ENCODE measurements at places on chromosomes 5 and 9.

DNA sequence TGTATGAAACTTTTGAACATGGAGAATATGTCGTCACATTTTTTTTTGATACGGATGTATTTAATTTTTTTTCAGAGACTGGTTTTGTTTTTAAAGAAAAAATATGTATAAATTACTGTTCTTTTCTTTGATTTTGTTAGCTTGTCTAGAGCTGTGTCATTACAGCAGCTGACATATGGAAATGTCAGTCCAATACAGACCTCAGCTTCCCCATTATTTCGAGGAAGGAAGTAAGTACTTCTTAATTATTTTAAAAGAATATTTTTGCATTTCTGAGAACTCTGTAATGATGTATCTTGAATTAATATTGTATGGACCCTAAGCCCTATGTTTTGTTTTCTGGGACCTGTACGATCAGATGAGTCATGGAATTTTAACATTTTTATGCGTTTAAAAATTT lies 7.6 kb downstream of the TENT2 start:
- DNase-seq: no peak

- DNase-seq: no peak
Observed at GRCh38 chr9:37700131-37700530, 49.4 kb downstream of the FRMPD1 start.

DNA sequence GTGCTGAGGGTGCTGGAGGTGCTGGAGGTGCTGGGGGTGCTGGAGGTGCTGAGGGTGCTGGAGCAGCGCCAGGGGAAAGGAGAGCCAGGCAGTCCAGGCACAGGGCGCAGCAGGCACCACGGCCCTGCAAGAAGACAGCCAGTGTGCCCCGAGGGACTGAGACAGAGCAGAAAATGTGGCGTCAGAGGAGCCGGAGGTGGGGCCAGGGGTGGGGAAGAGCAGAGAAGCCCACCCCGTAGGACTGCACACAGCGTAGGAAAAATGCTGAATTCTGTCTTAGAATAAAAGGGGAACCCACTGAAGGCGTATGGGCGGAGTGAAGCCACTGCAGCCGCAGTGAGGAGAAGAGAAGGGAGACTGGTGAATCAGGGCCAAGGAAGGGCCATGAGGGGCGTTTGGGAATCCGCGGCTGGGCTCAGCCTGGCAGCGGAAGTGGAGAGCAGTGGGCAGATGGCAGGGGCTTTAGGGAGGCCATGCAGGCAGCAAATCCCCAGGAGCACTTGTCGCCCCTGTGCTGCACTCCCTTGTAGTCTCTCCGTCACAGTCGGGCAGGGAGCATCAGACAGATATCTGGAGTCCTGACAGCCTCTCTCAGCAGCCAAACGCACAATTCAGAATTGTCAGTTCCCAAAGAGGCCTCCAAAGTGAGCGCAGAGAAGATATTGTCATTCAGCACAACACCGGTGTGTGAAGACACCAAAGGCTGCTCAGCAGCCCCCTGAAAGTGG lies 35.9 kb upstream of the LECT2 start:
- no peak for DNase-seq

DNA sequence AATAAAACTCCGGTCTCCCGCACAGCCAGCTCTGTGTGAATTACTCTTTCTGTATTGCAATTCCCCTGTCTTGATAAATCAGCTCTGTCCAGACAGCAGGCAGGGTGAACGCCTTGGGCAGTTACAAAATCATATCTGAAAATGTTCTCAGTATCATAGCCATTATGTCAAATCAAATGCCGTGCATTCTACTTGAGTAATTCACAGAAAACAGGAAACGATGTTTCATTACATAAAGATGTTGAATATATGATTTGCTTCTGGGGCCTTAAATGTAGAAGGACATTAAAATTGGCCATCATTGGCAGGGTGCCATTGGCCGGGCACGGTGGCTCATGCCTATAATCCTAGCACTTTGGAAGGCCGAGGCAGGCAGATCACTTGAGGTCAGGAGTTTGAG lies 8.5 kb downstream of the POLR3G start:
- DNase-seq: no peak

DNA sequence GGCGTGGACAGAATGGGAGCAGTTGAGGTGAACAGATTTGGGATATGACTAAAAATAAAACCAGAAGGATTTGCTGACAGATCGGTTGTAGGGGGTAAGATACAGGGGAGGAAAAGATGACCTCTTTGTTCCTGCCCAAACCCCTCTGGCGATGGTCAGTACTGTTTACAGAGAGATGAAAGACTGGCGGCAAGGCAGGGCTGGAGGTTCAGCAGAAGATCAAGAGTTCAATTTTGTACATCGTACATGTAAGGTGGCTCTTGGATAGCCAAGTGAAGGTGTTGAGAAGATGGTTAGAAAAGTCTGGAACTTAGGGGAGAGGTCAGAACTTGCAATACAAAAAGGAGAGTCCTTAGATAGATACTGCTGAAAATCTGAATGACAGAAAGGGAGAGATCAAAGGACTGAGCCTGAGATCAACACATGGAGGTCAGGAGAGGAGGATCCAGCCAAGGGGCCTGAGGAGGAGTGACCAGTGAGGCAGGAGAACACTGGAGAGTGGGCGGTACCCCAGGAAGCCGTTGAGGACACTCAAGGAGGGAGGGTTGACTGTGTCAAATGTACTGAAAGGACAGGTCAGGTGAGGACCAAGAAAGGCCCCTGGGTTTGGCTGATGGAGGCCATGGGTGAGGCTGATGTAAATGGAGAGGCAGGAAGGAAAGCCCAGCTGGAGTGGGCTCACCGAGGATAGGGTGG lies 7.1 kb downstream of the IL4 start:
- DNase-seq: no peak

- DNase-seq: no peak
Observed at GRCh38 chr9:35842795-35843194, 13.8 kb downstream of the TMEM8B start.
